Activated T-helper 1 cell treated with anti-CD3 and anti-CD28 coated beads, Interleukin-2, amount 50 U/mL, for 16 hours (primary cell): ENCODE measurements at places on chromosomes 12 and 14.
A peak's percentile ranks its signal among the peaks of the same experiment; 100 is the strongest.

- DNase-seq = no peak
These were observed 88.2 kb downstream of the DUSP16 start for GRCh38 chr12:12474471-12474928.

DNA sequence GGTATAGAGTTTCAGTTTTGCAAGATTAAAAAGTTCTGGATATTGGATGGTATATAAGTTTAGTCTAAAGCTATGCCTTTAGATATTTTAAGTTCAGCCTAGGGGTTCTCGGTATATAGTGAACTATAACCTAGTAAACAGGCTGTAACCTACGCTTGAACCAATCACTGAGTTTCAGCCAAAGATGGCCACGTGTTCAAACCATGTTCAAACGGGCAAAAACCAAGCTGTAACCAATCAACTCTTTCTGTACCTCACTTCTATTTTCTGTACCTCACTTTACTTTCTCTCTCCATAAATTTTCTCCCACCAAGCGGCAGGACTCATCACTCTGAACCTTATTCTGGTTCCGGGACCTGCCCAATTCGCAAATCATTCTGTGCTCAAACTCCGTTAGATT lies 1.4 kb downstream of the TMBIM4 start:
- DNase-seq = no peak

- no peak for DNase-seq
These were observed 26.1 kb downstream of the DTX1 start for GRCh38 chr12:113082486-113083148.

DNA sequence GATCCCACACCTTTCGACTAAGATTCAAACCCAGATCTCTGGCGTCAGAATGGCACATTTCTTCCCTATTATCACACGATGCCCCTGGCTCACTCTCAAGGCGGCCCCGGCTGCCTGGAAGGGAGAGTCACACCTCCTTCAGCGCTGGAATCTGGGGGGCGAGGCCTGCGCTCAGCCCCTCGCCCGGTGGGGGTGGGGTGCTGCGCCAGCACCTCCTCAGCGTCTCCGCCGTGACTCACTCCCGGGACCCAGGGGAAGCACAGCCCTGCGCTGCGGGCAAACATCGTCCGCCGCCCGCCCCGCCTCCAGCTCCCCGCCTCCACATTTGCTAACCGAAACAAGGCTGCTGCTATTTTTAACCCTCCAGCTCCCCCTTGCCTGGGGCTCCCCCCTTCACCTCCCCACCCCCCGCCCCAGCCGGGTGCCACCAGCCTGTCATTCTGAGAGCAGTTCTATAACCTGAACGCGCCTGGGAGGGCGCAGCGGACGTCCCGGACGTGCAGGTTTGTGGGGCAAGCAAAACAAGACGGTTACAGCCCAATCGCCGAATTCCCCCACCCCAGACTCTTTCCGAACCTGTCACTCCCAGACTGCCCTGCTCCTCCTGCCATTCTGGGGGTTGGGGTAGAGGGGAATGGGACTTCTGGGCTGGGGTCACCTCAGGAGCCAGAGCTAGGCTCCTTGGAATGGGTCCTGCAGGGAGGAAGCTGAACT lies 6.7 kb downstream of the HDAC7 start:
- DNase-seq = peak; percentile 87

- no peak for DNase-seq
These were observed 2.5 kb downstream of the ARHGAP9 start for GRCh38 chr12:57476993-57477709.

GRCh38 chr14:69629225-69630127 lies 18.1 kb downstream of the SUSD6 start:
- no peak for DNase-seq

DNA sequence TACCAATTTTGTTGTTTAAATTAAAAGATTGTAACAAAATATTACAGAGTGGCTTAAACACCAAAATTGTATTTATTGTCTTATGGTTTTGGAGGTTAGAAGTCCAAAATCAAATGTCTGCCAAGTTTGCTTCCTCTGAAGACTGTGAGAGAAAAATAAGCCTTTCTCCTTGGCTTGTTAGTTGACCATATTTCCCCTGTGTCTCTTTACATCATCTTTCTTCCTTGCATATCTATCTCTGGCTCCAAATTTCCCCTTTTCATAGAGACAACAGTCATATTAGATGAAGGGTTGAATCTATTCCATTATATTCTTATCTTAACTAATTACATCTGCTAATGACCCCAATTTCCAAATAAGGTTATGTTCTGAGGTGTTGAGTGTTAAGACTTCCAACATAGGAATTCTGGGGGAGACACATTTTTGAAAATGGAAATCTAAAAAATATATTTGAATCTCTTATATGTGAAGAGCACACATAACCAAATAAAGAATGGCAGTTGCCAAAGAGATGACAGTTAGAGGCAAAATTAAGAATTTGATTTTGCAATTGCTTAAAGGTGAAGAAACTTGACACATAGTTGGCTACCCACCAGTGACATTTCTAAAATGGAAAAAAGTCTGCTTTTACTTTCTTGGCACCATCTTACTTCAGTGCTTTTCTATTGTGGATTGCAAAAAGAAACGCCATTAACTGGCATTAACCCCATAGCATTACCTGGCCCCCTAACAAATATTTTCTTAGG lies 407.2 kb downstream of the FSCB start:
- DNase-seq = no peak

DNA sequence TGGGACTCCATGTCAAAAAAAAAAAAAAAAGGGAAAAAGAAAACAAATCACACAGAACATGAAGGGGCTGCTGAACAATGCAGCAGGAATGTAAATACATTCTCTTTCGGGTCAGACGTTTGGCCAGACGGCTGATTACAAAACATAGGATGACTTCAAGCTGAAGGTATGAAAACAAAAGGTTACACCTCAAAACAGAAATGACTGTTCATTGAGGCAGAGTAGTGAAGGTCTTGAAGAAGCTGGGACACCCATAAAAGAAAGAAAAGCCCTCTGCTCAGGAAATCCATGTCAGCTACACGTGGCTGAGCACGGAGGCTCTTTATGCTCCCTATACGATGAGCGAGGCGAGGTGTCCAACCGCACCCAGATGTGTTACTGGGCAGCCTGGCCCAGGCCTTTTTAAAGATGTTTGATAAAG lies 37.7 kb downstream of the FGD4 start:
- DNase-seq = no peak

DNA sequence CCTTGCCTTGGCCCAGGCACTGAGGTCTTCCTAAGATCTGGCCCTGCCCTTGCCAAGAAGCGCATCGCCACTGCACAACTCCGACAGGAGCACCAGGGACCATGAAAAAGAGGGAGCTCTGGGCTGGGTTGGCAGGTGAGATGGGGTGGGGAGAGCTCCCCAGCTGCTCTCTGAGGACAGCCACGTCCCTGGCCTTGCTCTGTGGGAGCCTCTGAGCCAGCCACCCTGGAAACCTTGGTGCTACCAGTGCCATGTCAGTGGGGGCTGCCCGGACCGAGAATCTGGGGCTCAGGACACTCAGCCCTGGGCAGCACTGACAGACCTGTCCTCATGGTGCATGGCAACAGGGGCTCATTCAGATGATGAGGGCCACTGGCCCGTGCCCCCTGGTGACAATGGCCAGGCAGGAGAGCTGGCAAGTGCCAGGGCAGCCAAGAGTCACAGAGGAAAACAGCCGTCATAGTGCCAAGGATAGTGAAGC lies 134.8 kb downstream of the ZFP36L1 start:
- no peak for DNase-seq

DNA sequence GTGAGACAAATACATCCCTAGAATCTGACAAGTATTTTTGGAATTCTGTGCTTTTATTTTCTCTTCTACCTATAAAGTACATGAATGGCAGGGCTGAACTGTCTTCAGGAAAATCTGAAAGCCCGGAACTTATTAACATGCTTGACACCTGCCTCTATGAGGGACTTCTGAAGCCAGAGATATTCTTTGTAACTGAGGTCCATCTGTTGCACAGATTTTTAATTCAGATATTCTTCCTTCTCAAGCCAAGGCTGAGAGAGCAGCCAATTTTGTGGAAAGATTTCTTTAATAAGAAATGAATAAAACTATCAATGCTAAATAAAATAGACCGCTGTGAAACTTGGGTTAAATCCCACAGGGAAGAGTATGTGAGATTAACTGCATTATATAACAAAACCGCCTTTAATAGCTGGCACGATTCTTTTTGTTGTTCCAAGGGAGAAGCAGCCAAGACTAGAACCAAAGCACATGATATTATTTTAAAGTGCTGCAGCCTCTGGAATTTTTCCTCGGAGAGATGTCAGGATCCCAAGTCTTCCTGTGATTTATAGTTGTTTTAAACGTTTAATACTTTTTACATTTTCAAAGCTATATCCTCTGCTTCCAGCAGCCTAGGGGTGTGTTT lies 148.9 kb downstream of the CRADD start:
- DNase-seq = no peak

DNA sequence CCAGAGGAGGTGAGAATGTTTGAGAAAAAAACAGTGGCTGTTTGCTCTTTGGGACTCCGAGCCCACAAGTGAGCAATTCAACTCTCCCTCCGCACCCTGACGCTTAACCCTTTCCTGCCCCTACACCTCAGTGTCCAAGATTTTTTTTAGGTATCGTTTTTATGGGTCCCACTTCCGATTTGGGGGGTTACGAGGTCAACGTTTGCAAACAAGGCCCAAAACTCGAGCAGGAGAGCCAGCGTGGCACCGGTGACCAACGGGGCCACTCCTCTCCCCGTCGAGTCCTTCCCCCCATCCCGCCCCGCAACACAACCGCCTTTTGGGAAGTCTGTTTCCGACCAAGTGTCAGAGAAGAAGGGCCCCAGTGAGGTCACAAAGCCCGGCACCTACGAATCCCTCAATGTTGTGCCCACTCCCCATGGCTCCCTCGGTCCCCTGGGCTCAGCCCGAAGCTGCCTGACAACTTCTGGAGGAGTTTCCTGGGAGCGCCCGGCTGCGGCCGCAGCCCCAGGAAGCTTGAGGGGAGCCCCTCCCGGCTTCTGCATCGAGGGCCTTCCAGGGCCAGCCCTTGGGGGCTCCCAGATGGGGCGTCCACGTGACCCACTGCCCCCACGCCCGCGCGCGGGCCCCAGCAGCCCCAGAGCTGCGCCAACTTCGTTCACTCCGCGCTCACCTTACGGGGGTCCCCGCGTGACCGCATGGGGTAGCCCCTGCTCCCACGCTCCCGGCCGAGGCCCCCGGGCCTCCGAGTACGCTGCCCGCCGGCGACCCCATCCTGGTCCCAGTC lies 1.2 kb downstream of the CDK2AP1 start:
- no peak for DNase-seq

DNA sequence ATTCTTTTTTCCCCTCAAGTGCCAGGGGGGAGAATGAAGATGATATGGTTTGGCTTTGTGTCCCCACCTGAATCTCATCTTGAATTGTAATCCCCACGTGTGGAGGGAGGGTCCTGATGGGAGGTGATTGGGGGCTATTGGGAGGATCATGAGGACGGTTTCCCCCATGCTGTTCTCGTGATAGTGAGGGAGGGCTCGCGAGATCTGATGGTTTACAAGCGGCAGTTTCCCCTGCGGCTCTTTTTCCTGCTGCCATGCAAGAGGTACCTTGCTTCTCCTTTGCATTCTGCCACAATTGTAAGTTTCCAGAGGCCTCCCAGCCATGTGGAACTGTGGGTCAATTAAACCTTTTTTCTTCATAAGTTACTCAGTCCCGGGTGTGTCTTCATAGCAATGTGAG lies 173.7 kb downstream of the CAND1 start:
- no peak for DNase-seq

- no peak for DNase-seq
These were observed 35.6 kb downstream of the GNS start for GRCh38 chr12:64723630-64724029.

DNA sequence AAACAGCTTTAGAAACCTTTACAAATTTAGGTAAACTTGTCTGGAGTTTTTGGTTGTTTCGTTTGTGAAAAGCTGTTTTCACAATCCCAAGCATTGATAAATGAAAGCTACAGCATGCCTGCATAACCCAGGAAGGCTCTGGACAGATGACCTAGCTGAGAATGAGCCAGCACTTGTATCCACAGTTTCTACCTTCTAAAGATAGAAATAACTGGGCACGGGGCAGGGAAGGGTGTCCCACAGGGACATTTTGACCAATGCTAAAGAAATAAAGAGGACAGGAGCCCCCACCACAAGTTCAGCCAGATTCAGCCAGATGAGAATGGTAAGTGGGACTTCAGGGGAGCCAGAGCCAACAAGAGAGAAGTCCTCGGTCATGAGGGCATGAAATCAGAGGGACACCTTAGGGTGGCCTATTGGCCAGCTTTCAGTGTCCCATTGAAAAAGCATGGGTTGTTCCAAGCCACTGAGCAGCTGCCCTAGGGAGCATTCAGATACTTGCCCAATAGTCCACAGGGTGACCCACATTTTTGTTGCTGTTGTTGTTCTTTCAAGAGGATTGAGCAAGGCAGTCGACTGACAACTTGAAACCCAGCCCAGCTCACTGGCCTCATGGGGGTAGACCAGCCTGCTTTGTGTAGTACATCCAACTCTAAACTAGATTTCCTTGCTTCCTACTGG lies 140.3 kb upstream of the NUDT4 start:
- no peak for DNase-seq

- peak; percentile 9 for DNase-seq
These were observed 28.8 kb downstream of the HOXC4 start for GRCh38 chr12:54082397-54082892.

- no peak for DNase-seq
These were observed 100.3 kb upstream of the PLEKHG7 start for GRCh38 chr12:92602476-92602875.

DNA sequence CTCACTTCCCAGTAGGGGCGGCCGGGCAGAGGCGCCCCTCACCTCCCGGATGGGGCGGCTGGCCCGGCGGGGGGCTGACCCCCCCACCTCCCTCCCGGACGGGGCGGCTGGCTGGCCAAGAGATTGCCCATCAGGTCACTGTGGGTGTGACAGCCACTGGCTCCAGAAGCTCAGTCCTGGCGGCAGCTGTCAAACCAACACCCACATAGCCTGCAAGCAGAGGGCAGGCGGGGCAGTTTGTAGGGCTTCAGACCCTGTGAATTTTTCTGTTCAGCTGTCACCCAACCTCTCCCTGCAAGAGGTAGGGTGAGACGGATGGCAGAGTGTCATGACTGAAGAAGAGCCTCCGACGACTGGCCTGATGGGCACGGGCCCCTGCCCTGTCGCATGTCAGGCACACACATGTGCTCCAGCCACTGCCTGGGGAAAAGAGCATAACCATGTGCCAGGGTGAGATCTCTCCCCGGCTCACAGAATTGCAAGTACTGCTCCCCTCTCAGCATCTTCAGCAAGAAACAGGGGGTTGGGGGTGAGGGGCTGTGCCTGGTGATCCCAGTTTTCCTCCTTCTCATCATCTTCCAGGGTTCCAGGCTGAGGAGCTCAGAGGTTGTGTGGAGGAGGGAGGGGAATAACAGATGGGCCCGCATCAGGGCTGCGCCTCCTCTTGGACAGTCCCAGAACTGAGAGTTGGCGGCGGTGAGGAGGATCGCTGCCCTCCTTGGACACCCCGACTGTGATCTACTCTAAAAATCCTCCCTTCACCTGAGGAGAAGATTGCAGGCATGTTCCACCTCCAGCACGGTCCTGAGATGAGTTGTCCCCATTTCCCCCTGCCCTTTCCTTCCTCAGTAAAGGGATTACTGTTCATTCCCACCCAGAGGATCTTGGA lies 11.2 kb upstream of the PRPH start:
- no peak for DNase-seq
